ENCODE measurements at places on chromosomes 1 and 21.

- no peak for DNase-seq
These were observed 127.8 kb downstream of the LMX1A start for GRCh38 chr1:165228676-165229075.

- DNase-seq = peak; percentile 23
These were observed 253.0 kb downstream of the FGGY start for GRCh38 chr1:59549903-59550302.

- DNase-seq = no peak
These were observed 402.0 kb downstream of the MATN1 start for GRCh38 chr1:30321246-30321910.

DNA sequence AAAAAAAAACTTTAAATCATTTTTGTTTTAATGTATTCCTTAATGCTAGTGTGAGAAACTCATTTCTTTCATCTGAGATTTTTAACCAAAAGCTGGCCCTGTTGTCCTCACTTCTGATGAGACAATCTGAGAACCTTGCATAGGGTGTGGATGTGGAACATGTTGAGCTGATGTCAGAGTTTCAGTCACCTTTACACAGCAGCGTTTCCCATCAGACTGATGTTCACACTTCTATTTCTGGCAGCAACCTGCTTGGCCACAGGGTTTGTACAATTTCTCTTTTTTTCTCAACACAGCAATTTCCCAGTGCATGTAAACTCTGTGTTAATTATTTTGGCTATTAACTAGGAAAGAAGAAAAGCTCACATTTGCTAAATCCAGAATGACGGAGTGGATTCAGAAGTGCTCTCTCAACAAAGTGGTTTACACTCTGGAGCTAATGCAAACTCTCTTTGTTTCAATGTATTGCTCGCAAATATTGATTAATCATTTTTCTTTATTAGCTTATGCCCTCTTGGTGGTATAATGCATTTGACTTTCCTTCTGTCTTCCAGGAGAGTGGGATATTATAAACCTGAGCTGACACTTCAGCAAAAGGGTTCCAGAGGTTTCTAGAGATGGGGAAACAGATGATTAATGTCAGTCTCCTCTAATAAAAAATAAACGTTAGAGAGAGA lies 70.5 kb upstream of the HSPA13 start:
- no peak for DNase-seq

GRCh38 chr1:11525516-11525915 lies 46.6 kb downstream of the DISP3 start:
- no peak for DNase-seq

GRCh38 chr1:45084562-45084961 lies 72.5 kb downstream of the UROD start:
- no peak for DNase-seq

DNA sequence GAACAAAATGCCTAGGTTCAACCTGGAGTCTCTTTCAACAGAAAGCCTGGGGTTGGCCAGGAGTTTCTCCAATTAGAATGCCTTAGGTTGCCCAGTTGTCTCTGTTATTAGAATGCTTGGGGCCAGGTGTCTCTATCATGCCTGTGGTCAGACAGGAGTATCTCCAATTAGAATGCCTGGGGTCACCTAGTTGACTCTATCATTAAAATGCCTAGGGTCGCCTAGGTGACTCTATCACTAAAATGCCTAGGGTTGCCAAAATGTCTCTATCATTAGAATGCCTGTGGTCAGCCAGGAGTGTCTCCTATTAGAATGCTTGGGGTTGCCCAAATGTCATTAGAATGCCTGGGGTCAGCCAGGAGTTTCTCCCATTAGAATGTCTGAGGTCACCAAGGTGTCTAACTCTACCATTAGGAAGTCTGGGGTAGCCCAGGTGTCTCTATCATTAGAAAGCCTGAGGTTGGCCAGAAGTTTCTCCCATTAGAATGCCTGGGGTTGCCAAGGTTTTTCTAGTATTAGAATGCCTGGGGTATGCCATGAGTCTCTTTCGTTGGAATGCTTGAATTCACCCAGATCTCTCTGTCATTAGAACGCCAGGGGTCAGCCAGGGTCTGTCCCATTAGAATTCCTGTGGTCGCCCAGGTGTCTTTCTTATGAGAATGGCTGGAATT lies 57.9 kb downstream of the RNF187 start:
- no peak for DNase-seq

GRCh38 chr21:45835301-45836267 lies 146.0 kb upstream of the COL6A1 start:
- no peak for DNase-seq

DNA sequence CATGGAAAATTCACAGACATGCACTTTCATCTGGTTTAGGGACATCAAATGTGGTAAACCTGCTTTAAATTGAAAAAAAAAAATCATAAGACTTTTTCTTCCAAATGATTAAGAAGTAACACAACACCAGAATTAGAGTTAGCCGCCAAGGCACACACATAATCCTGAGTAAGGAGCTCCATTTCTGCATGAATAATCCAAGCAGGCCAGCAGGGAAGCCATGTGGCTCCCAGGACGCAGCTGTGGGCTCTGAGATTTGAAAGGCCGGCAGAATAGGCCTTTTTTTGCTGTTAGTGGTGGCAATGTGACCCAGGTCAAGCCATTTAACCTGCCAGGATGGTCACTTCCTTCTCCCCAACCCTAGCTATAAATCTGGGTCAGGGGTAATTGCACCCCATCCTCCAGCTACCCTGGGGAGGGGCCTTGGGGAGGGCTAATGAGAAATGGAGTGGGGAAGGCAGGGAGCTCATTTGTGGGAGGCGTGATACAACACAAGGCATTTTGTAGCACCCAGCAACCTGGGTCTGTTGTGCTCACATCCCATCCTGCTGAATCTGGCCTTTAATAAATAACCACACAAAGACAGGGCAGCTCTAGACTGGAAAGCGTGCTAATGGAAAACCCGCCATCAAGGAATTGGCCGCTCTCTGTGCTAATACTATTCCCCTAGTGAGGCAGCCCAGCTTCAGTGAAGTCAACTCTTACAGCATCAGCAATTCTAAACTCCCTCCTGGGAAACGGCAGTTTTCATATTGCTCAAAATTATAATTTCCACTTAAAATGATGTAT lies 178.5 kb downstream of the RHOU start:
- no peak for DNase-seq

- DNase-seq = peak; percentile 30
These were observed at the start of gene XKR8 for GRCh38 chr1:27959792-27960603. TSS of gene XKR8 (plus strand) at chr1:27959973. CDS start at chr1:27960070, 97 bp downstream.

GRCh38 chr1:44029260-44029910 lies 1.9 kb downstream of the SLC6A9 start:
- DNase-seq = no peak

DNA sequence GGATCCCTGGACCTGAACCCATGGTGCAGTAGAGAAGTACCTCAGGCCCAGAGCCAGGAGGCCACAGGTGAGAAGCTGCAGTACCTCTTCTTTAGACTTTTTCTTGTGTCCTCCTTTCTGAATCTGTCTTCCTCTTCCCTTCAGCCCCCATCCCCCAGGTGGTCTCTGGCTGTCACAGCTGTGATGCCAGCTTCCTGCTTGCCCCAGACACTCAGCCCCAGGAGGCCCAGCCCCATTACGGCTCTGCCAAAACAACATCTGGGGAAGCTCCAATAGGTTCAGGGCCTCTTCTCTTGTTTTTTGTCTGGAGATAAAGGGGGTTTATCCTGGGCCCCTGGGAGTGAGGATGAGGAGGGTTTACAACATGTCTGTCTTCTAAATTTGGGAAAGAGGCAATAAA lies 9.5 kb upstream of the BTG2 start:
- DNase-seq = no peak

DNA sequence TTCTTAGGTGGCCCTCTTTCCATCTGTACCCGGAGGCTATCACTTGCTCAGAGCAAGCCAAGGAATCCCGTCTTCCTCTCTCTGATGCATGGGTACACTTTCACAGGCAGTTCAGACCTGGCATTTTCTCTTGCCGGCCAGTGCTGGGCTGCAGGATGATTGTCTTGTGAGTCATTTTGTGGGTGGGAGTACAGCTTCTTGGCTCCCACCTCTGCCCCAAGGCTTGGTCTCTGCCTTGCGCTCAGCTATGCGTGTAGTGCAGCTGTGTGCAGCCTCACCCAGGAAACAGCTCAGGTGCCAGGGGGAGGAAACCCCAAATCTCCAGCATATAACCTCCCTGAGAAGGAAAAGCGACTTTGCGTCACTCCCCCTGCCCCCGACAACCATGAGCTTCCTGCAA lies 3.9 kb upstream of the AJAP1 start:
- DNase-seq = no peak

DNA sequence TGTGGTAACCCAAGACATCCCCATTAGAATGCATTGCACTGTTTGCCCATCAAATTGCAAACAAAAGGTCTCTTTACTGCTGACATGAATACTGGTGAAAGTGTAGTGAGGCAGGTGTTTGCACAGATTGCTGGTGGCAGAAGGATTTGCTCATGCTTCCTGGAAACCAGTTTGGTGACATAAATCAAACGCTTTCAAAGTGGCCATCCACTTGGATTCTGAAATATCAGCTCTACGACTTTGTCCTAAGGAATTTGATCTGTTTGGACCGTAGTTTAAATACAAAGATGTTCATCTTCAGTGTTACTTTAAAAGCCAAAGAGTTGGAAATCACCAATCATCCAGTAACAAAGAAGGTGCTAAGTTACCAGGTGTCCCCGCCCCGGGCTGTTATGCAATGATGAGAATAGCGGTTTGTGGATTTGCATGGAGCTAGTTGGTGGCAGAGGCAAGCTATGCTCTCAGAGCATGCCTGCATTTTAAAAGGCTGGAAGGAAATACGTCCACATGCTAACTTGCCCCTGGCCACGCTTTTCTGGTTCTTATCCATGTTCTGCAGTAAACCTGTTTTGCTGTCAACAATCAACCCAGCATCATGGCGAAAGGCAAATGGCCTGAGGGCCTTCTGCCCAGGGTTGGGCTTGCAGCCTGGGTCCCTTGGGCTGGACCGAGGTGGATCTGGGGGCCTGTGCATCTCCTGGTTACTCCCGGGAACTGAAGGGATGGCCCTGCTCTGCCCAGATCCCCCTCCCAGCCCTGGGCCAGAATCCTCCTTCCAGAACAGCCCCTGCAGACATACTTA lies 49.2 kb downstream of the UMODL1 start:
- DNase-seq = no peak

GRCh38 chr21:44713846-44714245 lies 2.5 kb upstream of the TSPEAR start:
- no peak for DNase-seq

DNA sequence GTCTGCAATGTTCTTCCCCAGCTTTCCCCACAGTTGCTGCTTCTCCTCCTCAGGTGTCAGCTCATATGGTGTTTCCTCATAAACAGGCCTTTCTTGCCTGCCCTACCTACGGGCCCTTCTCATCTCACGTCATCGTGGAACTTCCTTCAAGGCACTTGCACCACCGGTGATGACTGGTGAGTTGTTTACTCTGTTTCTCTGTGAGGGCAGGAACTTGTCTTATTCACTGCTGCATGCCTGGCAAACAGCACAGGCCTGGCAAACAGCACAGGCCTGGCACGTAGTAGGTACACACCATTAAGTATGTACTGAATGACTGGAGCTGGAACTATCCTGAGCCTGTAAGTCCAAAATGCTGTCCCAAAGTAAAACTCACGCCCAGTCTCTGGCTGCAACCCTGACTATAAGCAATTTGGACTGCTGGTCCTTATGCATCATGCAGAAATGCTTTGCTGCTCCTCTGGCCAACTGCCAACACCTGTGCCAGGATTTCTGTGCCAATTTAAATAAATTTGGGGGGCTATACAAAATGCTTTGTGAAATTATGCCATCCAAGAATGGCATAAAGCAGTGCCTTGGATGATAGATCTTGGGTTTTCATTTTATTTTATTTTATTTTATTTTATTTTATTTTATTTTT lies 25.7 kb downstream of the STK40 start:
- DNase-seq = no peak

GRCh38 chr1:244960904-244961303 lies 96.6 kb upstream of the HNRNPU start:
- no peak for DNase-seq

GRCh38 chr1:175984057-175984812 lies 222.9 kb downstream of the COP1 start:
- no peak for DNase-seq

DNA sequence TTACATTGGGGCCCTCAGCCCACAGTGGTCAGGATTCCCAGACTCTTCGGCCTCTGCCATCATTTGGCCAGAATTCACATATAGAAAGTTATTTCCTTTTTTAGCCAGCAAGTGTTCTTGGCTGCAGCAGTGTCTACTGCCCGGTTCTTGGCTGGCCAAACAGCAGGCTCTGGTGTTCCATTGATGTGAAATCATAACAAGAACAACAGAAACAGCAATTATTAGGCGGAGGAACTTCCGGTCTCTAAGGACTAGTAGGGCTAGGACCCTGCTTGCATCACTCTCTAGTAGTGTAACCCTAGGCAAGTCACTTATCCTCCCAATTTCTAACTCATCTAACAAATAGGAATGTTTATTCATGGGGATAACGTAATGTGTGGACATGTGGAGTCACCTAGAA lies 8.7 kb upstream of the GJA5 start:
- DNase-seq = no peak

- DNase-seq = no peak
These were observed 70.8 kb upstream of the SIM2 start for GRCh38 chr21:36628106-36628505.

DNA sequence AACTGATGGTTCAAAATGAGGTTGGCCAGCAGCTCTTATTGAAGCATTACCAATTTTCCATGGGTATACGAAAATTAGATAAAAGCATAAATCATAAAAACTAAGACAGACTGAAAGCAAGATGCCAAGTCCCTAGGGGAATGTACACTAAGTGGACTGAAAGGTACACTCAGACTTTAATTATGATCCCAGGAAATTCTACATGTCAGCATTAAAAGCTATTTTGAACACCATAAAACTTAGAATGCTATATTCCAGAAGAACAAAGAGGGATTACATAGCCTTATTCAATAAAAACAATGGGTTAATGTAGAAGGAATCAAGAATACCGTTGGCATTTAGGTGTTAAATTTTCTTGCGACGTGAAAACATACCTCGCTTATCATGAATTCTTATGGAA lies 558.5 kb downstream of the LRRIQ3 start:
- DNase-seq = no peak

DNA sequence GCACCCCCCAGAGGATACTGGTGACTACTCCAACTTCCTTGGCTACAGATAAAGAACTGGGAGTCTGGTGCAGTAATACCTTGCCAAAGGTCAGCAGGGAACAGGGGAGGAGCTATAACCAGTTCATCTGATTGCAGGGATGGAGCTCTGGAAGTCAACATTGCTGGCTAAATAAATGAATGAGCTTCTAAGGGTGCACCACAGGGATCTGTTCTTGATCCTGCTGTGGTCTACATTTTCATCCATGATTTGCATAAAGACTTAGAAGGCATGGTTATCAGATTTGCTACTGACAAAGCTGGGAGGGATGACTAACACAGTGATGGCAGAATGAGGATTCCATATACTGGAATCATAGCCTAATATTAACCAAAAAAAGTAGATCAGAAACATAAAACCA lies 18.3 kb downstream of the PLEKHA6 start:
- no peak for DNase-seq

DNA sequence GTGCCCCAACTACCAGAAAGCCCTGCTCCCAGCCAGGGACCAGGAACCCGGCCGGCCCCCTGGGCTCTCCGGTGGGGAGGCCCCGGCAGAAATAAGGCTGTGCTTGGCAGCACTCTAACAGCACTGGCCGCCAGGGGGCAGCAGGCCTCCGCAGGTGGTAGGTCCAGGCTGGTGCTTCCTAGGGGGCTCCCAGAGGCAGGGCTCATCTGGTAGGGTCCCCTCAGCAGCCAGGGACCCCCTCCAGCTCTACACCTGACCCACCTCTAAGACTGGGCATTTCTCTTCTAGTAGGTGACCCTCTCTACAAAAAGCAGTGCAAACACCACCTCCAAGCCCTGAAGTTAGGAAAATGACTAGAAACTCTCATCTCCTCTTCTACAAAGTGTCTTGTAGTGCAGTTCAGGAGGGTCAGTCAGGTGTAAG lies 85.6 kb downstream of the STUM start:
- peak; percentile 8 for DNase-seq

Data from fibroblast of skin of left biceps (primary cell).